ENCODE measurements at places on chromosomes 16 and 17.

GRCh38 chr17:50028736-50029120 is 27.2 kb upstream of the ITGA3 start:
- no peak for DNase-seq

DNA sequence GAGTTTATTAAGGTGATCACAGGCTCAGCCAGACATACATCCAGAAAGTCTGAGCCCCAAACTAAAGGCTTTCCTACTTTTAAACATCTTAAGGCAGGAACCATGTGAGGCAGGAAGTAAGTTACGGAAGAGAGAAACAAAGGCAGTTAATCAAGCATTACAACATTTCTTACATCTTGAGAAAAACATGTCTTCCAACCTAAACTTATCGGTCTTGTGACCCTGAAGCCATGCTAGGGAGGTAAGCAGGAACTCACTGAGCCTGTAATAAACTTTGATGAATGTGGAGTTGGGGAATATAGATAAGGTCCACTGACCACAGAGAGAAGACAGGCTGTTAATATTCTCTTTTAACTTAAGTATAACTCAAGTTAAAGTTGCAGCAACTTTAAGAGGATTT is 3.5 kb upstream of the ACSM3 start:
- DNase-seq, result no peak

- DNase-seq, result no peak
Measured at GRCh38 chr17:51402899-51403298, 142.6 kb downstream of the UTP18 start.

DNA sequence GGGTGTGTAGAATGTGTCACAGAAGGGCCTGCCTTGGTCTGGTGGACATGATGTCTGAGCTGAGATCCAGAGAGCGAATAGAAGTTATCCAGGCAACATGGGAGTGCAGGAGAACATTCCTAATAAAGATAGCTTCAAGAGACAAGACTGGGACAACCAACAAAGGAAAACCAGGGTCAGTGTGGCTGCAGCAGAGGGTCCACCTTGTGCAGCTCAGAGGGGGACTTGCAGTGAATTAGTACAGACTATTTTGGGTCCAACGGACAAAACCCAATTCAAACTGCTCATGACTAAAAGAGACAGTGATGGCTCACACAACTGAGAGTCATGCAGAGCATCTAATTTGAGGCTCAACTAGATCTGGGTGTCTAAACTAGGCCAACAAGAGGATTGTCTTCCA is 192.1 kb downstream of the CBLN1 start:
- DNase-seq, result no peak

GRCh38 chr17:17790637-17791464 is 45.9 kb downstream of the SREBF1 start:
- no peak for DNase-seq

DNA sequence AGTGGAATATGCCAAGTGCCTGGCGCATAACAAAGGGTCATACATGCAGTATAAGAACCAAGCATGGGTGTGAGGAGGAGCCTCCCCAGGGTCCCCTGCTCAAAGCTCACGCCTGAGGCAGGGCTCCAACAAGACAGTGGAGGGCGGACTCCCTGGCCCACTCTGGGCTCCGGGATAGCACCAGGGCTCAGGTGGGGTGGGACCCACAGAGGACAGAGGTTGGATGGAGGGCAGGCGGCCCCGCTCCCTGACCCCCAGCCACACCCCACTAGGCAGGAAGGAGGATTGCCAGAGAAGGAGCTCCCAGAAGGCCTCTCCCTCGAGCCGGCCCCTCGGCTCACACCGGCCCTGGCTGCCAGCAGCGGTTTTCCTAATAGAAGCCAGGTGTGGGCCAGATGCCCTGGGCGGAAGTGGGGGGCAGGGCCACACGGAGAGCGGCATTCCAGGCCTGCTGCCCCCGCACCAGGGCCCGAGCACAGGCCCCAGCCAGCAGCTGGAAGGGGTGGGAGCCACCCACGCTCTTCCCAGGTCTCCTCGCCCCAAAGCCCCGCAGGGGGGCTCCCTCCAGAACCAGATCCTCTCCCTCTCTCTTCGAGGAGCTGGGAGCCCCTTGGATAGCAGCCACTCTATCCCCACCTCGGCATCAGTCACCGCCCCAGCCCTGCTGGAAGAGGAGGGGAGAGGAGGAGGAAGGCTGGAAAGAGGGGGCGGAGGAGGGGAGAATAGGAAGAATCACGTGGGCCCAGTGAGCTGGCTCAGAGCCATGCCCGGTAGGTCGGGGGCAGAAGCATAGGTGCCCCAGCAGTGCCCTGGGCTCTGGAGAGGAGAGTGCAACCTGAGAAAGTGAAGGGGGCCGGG is 21.0 kb downstream of the VASN start:
- no peak for DNase-seq

- DNase-seq, result no peak
Measured at GRCh38 chr16:2226918-2227317, 3.5 kb downstream of the E4F1 start.

DNA sequence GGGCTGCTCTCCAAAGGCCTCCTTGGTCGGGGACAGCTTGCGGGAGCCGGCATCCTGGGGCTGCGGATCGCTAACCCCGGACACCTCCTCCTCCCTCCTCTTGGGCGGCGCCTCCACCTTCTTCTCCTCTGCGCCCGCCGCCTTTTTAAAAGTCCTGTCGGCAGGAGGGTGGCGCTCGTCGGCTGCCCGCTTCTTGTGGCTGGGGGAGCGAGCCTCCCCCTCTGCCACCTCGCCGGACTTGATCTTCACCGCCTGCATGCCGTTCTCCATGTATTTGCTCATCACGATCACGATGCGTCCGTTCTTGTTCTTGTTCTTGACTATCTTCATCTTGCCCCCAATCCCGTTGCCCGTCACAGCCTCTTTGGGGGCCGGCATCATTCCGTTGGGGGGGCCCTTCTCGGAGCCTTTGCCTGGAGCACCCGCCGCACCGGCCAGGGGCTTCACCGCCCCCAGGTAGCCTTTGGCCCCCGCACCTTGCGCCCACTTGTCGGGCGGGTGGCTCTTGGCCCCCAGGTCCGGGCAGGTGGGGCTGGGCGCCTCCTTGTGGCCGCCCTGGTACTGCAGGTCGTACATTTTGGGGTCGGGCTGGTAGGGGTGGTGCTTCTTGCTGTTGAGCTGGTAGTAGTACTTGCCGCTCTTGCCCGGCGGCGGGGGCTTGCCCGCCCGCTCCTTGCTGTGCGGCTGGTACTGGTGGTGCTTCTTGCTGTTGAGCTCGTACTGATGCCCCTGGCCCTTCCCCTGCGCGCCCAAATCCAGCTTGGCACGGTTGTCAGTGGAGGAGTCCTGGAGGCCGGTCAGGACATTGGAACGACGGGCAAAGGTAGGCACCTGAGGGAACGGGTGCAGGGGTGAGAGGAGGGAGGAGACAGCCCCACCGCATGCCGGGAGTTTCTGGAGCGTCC is 4.4 kb downstream of the CBX4 start:
- no peak for DNase-seq

DNA sequence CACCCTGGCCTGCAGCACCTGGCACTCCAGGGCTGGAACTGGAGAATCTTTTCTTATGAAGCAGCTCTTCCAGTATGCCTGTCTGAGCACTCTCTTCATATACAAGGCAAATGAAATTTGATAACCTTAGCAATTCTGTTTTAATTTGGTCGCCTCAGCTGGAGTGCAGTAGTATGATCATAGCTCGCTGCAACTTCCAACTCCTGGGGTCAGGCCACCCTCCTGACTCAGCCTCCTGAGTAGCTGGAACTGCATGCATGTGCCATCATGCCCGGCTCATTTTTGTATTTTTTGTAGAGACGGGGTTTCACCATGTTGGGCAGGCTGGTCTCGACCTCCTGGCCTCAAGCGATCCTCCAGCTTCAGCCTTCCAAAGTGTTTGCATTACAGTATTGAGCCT is 140.8 kb upstream of the CHMP6 start:
- DNase-seq, result peak; percentile 33

- peak; percentile 78 for DNase-seq
Measured at GRCh38 chr17:78974635-78975591, 4.8 kb downstream of the LGALS3BP start.

DNA sequence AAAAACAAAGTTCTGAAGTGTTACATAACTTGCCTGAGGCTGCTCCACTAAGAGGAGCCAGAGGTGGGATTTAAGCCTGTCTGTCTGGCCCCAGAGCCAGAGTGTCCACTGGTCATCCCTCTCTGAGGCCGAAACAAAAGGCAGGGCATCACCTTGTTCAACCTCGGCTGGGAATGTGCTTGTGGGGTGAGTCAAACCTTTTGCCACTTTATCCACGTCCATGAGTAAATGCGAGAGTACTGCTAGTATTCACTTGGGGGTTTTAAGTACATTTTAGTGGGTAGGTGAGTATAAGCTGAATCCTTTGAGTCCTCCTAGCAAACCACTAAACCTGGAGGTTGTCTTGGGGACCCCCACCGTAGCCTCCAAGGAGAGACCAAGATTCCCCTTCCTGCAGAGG is 103.5 kb downstream of the STX8 start:
- peak; percentile 81 for DNase-seq

DNA sequence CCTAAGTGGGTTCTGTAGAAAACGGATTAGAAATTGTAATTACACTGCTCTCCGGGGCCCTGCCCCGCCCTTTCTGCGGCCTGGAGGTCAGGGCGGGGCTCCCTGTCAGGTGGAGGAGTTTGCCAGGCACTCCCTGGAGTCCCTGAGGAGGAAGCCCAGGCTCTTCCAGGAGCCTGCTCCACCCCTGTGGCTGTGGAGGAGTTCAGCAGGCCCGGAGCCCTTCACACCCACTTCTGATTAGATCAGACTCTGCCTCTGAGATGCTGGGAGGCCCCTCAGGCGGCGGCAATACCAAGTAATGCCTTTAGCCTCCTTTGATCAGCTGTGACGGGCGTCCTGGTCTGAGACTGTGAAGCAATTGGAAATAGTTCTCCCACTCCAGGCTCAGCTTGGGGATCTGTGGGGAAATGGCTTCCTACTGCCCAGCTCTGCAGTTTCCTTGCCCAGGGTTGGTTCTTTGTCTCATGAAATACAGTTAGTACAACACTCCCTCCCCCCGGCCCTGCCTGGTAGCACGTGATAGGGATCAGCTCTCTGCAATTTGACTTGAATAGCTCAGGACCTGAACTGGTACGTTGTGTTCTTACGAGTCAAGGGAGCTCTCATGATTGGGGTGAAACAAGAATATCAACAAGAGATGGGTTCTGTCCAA is 22.3 kb downstream of the BAIAP2 start:
- no peak for DNase-seq

- no peak for DNase-seq
Measured at GRCh38 chr17:68867759-68868516, 87.3 kb downstream of the ABCA8 start.

DNA sequence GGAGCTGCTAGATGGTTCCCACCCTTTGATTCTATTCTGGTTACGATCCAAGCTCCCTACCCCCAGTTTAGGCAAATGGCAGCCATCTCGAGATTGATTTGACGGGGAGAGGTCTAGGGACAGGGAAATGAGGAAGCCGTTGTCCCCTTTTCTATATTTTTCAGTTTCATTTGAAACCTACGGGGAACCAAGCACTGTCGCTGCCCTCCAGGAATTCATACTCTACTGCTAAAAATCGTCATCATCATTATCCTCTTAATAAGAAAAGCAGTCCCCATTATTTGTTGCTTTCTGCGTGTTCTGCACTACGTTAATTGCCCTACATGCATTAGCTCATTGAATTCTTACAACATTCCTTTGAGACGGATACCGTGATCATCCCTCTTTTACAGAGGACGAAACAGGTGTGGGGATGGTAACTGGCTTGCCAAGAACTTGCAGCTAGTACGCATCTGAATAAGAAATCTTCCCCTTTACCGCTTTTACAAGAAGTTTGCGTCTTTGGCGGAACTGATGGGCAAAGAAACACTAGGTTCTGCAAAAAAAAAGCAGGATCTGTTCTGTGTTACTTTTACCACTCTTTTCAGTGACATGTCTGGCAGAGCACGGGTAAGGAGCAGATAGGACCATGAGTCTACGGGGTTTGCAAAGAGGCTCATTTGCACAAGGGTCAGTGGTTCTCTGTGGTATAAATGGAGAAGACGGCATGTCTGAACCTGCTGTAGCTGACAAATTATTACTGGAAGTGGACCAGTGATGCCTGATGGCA is 1.1 kb downstream of the CCP110 start:
- DNase-seq, result peak; percentile 28

GRCh38 chr17:72315122-72315913 is 194.5 kb downstream of the SOX9 start:
- DNase-seq, result no peak

- peak; percentile 75 for DNase-seq
Measured at GRCh38 chr17:50866950-50867362, 802 bp upstream of the TOB1 start.

DNA sequence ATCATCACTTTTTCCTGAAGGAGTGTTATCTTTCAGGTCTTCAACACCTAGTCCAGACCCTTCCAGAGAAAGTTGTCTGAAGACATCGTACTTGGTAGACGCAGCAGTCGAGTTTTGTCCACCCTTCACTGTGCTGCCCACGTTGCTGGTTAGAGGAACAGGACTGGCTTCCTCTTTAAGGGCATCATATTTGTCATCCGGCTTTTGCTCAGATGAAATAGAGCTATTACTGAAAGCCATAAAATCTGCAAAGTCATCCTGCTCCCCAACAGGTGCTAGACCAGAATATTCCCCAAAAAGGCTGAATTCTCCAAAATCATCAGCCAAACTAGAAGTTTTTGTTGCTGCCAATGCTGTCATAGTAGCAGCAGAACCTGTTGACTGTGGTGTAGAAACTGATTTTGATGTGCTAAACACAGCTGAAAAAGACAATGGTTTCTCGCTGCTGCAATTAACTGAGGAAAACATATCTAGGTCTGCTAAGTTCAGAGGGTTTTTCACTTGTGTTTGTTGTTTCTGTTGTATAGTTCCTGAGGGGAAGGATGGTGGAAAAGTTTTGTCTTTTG is 55.7 kb downstream of the SYNRG start:
- no peak for DNase-seq

- no peak for DNase-seq
Measured at GRCh38 chr16:79367822-79368221, 232.7 kb downstream of the MAF start.

GRCh38 chr16:50093607-50094539 is 28.1 kb downstream of the HEATR3 start:
- DNase-seq, result no peak

- peak; percentile 54 for DNase-seq
Measured at GRCh38 chr16:30903596-30903995, 7.2 kb downstream of the CTF1 start.

- no peak for DNase-seq
Measured at GRCh38 chr16:7998789-7999453, 591.4 kb downstream of the TMEM114 start.

GRCh38 chr16:16945207-16945606 is 525.6 kb downstream of the XYLT1 start:
- DNase-seq, result no peak

DNA sequence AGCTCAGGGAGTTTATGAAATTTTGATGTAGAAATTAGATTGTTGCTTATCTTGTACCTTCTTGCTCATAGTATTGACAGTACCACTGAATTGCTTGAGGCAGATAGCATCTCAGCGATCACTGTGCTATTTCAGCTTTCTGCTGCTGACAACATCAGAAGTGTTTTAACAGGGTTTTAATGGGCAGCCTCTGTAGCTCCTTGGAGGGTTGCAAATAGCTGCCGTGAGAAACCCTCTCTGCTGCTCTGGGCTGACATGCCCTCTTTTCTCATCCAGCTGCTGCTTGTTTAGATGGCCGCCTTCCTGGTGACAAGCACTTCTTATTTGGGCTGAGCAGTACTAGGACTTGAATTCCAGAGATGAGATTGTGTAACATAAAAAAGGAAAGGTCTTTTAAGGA is 180.2 kb upstream of the TBX2 start:
- DNase-seq, result no peak

GRCh38 chr17:494601-495265 is 142.1 kb upstream of the RPH3AL start:
- DNase-seq, result no peak

Measured in ELR (cell line).